ENCODE measurements at places on chromosomes 7 and 10.

GRCh38 chr7:92647652-92648051 is 57.5 kb upstream of the FAM133B start:
- no peak for DNase-seq

DNA sequence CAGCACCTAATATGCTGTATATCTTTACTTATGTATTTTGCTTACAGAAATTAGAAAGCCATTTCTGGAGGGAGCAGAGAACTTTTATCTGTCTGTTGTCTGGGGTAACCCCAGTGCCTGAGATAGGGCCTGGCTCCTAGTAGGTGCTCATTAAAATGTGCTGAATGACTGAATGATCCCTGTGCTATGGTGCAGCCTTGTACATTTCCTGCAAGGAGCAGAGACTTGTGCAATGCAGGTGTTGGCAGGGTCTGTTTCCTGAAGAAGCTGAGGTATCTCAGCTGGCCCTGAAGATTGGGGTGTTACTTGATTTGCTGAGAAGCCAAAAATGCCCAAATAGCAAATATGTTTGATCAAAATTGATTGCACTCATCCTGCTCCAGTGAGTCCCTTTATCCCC is 65.5 kb downstream of the RAMP3 start:
- no peak for DNase-seq

- no peak for DNase-seq
Measured at GRCh38 chr7:95927756-95928155, 155.4 kb downstream of the DYNC1I1 start.

DNA sequence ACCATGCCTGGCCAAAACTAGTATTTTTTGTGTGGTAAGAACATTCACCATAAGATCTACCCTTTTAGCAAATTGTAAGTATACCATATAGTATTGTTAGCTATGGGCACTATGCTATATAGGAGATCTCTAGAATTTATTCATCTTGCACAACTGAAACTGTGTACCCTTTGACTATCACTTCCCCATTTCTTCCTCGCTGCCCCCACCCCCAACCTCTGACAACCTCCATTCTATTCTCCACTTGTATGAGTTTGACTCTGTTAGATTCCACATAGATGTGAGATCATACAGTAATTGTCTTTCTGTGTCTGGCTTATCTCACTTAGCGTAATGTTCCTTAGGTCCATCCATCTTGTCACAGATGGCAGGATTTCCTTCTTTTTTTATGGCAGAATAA is 3.6 kb downstream of the CASP7 start:
- no peak for DNase-seq

Data from H54 (cell line).